Cerebellar nuclear complex (tissue), 1 donor: ENCODE measurements at places on chromosomes 11 and 22.

GRCh38 chr22:27043262-27043661, 385.9 kb downstream of the MIAT start:
- no peak for DNase-seq

GRCh38 chr22:35376728-35377472, 4.0 kb upstream of the HMOX1 start:
- no peak for DNase-seq

GRCh38 chr11:20060647-20061205, 99.5 kb downstream of the DBX1 start:
- no peak for DNase-seq

- DNase-seq: no peak
Measured at GRCh38 chr11:69554849-69555248, 73.4 kb downstream of the LINC01488 start.

DNA sequence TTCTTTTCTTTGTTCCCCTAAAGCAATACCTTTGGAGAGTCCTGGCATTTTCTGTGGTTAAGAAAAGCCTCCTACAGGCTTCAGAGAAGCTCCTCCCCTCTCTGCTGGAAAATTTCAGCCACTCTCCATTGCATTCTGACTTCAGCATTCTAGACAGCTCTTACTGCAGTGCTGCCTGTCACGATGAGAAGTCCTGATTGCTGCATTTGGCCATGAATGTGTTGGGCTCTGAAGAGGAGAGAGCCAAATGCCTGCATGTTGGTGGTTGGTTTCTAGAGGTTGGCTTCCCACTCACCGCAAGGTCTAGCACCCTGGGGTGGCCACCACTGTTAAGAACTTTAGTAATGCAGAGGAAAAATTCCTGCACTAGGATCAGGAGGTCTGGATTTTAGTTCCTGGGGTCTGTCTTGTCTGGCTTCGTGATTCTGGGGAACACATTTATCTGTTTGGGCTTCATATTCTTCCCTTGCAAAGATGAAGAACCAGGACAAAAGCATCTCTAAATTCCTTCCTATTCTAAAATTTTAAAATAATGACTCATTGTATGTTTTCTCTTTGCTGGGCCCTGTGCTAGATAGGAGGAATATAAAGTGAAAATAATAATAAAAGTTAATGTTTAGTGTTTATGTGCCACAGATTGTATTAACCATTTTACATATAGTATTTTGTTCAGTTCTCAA, 38.1 kb downstream of the COA4 start:
- no peak for DNase-seq

GRCh38 chr11:45390407-45390806, 104.3 kb upstream of the SYT13 start:
- DNase-seq: no peak

DNA sequence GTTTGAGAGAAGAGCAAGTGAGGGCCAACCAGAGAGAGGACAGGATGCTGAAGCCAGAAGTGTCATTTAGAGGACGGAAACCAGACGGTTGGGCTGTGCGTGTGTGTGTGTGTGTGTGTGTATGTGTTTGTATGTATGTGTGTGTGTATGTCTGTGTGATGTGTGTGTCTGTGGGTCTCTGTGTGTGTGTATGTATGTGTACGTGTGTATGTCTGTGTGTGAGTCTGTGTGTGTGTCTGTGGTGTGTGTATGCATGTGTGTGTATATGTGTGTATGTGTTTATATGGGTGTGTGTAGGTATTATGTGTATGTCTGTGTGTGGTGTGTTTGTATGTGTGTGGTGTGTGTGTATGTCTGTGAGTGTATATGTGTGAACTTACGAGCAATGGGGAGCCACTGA, 77.7 kb upstream of the EIF3D start:
- no peak for DNase-seq

DNA sequence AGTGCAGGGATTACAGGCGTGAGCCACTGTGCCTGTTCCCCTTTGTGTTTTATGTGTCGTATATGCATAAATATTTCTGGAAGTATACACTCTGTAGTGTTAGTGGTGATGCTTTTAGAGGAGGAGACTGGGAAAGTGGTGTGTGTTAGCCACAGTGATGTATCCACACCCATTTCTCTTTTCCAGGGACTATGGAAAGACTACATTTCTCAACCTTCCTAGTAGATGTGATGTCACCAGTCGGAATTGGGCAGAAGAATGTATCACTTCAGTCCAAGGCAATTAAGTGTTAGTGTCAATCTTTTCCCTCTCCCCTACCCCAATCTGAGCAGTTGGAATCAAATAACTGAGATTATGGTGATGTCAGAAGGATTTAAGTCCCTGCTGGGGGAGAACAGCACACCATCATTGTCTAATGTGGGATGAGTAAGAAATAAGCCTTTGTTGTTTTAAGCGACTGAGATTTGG, 5.8 kb upstream of the ATG16L2 start:
- DNase-seq: no peak

- DNase-seq: no peak
Measured at GRCh38 chr22:17634696-17635095, 3.9 kb upstream of the BCL2L13 start.

- no peak for DNase-seq
Measured at GRCh38 chr11:66119348-66120133, 49.5 kb downstream of the PACS1 start.

DNA sequence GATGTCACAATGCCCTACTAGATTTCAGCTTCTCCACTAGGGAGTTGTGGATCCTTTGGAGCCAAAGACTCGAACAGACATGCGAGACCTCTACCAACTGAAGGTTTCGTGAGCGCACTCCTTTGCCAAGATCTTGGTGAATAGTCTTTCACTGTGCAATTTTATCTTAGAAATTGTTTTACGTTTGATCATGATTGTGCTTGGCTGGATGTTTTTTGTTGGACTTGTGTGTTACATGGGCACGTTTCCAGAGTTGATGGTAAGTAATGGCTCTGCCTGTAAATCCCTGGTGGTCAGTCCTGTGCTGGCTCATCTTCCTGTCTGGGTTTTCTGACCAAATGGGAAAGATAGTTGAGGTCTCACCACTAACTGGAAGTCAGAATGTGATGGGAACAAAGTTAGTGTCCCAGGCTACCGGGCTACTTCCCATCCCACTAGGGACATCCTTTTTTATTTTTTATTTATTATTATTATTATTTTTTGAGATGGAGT, at the start of gene MISFA:
MISFA (plus strand) TSS at position 51 of the 492 bp plus-strand sequence; CDS start at position 191, 140 bp downstream.
- no peak for DNase-seq

DNA sequence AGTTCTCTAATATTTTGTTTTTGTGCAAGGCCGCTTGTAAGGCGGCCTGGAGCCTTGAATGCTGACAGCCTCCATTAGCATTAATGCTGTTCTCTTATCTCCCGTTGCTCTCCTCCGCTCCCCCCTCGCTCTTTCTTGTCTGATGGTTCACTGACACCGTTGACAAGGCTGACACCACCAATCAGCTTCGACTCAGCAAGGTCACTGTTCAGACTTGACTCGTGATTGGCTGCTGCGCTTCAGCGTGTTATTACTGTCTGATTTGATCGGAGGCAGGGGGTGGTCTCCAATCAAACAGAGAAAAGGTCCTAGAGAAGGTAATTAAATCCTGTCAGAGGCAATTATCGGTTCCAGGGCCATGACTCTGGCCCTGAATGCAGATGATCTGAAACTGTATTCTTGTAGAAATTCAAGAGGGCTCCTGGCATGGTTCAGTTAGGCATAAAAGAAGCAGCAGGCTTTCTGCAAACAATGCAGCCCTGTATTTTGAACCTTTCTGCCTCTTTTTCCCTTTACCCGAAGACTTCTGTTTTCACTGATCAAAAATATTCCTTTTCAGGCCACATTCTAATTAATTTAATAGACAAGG, 49.3 kb upstream of the MPPED2 start:
- no peak for DNase-seq

GRCh38 chr22:29766632-29767170, at the start of gene ZMAT5:
Gene ZMAT5, minus strand, starts transcription at chr22:29767007. Its CDS starts 18,463 bp downstream, at chr22:29748544.
- peak; percentile 67 for DNase-seq

GRCh38 chr11:100684101-100685065, 2.7 kb upstream of the ARHGAP42 start:
- DNase-seq: no peak

DNA sequence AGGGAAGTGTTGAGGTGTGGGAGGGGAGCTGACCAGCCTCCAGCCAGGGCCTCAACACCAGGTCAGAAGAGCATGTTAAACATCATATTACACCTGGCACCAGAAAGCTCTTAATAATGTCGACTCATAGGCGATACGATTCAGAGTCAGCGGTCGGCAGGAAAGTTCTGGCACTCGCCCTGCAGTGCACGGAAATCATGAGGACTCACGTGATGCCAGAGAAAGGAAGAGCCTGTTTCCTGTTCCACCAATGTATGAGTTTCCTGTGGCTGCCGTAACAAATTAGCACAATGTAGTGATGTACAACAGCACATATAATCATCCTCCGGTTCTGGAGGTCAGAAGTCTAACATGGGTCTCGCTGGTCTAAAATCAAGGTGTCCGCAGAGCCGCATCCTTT, 198.8 kb downstream of the BARX2 start:
- DNase-seq: no peak

DNA sequence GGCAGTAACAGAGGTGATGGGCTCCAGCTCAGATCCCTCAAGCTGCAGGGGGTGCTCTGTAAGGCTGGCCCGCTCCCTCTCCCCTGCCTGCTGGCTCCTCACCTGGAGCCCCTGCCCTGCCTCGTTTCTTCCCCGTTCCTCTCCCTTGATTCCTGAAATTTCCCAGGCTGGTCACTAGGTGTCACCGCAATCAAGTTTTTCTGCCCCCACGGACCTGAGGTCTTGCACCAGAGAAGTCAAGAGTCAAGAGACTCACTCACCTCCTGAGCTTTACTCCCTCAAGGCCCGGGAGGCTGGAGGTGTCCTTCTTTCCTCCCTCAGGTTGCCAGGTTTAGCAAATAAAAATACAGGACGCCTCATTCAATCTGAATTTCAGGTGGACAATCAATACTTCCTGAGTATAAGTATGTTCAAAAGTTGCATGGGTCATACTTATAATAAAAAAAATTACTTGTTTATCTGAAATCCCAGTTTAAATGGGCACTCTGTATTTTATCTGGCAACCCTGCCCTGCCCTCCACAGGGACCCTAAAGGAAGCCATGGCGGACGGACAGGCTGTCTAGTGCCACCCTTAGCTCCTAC, 69.2 kb downstream of the SCUBE1 start:
- DNase-seq: no peak

- no peak for DNase-seq
Measured at GRCh38 chr22:37198258-37199102, 10.4 kb upstream of the C1QTNF6 start.

DNA sequence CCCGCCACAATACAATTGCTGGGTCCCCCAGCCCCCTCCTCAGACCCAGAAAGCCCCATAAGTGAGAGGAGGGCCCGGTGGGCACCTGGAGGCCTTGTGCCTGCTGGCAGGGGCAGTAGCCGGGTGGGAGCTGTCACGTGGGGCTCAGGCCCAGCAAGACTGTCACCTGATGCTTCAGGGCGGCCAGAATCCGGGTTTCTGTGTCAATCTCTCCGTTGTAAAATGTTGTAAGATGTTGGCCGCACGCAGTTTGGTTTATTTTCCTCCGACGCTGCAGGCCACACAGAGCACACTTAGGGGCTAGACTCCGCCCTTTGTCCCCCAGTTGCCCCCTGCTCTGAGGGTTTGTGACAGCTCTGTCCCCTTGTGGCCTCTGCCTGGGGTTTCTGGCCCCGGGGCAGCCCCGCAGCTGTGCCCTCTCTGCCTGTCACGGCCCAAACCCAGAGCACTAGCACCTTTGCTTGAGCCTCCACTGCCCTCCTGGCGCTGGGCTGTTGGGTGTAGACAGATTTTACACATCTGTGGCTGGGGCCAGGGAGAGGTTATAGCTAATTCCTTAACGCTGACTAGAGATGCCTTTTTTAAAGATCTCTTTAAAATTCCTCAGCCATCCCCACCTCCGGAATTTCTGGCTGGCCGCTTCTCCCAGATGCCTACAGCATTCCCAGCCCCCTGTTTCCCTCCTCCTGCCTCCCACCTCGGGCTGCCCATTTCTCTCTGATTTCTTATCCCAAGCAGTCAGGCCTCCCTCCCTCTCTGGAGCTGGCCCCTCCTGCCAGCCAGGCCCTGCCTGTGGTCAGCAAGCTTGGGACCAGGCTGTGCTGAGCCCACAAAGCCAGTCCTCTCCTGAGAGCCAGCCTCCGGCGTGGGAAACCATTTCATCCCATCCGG, 3.2 kb upstream of the PRR5 start:
- DNase-seq: no peak

GRCh38 chr11:59669611-59670009, 773 bp upstream of the PATL1 start:
- no peak for DNase-seq

GRCh38 chr22:24290459-24290858, 19.8 kb downstream of the SPECC1L start:
- no peak for DNase-seq

DNA sequence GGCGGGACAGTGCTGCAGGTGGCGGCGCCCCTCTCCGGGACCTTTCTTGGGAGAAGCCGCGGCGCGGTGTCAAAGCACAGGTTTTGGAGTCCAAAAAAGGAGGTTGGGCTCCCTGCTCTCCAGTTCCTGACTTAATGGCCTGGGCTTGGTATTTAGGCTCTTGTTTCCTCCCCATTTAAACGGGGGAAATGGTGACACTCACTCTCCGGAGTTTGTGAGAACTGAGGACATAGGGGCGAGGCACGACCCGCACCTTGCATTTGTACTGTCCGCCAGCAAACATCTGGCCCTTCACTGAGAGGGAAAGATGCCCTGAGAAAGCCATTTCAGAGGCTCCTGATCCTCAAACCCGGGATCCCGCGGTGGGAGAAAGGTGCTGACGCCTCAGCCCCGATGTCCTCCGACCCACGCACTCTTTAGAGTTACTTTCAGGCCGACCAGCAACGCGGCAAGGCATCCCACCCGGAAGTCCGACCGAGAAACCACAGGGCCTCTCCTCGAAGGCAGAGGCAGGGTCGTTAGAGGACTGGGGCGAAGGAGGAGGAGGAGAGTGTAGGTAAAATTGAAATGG, 2.9 kb upstream of the WDR74 start:
- no peak for DNase-seq

GRCh38 chr22:32281072-32281471, 25.9 kb upstream of the SLC5A4 start:
- DNase-seq: no peak

DNA sequence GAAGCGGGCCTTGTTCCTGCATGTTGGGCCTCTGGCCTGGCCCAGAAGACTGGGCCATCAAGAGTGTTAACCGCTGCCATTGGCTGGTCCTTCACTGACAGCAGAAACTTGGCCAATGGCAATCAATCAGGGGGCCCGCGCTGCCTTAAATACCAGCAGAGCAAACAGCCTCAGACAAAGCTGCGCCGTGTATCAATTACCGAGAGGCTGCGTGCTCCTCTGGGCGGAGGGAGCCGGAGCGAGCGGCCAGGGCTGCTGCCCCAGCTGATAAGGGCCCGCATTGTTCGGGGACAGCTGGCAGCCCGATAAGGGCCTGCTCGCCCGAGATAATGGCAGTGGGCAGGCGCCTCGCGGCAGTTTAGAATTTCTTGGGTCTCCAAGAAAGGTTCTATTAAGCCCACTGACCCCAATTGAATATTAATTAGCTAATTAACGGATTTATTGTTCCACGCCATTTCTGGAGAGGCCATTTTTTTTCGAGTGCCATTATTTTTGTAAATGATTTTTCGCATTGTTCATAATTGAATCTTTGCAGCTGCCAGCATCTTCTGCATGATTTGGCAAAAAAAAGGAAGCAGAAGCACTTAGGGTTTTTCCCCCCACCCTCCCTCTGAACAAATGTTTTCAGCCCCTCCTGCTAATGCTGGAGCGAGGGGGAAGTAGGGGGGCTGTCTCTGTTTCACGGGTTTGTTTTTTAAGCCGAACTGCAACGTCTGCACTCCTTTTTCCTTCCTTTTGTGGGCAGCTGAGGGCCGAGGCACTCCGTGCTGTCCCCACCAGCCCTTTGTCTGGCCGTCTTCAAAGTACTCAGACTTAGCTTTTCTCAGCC, 37.6 kb upstream of the RIC3 start:
- DNase-seq: no peak

- no peak for DNase-seq
Measured at GRCh38 chr11:3867209-3868091, 12.0 kb downstream of the STIM1 start.

GRCh38 chr11:64206457-64207255, at the start of gene FERMT3:
Gene FERMT3, plus strand, starts transcription at chr11:64206721. Its CDS starts 644 bp downstream, at chr11:64207365.
- DNase-seq: no peak
